Adrenal gland (tissue), 19 donors: ENCODE measurements at places on chromosomes 5 and 9.

DNA sequence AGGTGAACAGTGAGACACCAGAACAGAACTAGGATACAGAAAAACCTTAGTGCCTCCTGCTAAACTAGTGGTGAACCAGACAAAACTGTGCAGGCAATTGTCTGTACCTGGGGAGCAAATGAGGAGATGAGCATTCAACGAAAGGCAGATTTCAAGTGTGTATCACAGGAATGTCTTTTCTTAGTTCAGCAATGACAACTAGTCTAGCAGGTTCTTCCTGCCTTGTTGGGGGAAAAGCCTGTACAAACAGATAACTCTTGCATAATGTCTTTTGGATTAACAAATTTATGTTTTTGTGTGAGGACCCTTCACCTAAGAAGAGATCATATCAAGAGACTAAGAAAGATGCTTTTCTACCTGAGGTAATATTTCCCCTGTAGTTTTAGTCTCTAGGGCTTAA is 21.8 kb upstream of the DENND4C start:
- DNase-seq: no peak

DNA sequence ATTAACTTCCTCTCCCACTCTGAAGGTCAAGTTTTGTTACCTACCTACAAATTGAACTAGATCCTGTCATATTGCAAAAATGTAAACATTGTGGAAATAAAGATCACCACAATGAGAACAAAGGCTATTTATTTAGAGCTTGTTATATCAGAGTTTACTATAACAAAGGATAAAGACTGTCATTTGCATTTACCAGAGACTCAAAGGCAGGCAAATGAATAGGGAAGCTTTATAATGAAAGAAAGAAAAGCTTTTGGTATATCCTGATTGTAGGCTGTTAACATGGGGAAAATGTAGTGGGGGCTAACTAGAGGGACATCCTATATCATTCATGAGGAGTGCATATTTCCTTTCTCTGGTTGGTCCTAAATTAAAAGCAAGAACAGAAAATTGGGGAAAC is 403.5 kb upstream of the TYRP1 start:
- DNase-seq: no peak

DNA sequence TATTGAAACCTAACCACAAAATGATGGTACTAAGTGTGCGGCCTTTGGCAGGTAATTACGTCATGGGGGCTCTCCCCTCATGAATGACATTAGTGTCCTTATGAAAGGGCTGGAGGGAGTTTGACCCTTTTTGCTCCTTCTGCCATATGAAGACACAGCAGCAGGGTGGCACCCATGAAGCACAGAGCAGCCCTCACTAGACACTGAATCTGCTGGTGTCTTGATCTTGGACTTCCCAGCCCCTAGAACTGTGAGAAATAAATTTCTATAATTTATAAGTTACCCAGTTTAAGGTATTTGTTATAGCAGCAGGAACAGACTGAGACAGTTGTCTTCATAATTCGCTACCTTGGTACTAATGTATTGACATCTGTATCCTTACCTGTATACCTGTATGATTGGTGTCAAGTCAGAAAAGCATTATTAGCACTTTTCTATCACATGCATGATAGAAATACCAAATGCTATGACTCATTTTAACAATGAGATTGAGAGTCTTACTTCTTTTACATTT is 80.4 kb downstream of the GCNT4 start:
- no peak for DNase-seq

DNA sequence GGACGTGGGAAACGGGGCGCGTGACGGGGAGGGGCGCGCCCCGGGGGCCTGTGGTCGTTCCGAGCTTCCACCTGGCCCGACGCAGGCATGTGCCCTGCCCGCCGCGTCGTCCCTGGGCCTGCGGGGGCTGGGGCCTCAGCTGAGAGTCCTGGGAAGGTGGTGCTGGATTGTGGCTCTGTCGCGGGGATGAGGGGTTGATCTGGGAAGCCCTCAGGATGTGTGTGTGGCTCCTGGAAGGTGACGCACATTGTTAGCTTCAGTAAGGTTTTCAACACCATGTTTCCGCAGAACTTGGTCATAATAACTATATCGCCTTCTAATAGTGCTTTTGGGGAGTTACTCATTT is 589.1 kb downstream of the MTRR start:
- peak; percentile 17 for DNase-seq

DNA sequence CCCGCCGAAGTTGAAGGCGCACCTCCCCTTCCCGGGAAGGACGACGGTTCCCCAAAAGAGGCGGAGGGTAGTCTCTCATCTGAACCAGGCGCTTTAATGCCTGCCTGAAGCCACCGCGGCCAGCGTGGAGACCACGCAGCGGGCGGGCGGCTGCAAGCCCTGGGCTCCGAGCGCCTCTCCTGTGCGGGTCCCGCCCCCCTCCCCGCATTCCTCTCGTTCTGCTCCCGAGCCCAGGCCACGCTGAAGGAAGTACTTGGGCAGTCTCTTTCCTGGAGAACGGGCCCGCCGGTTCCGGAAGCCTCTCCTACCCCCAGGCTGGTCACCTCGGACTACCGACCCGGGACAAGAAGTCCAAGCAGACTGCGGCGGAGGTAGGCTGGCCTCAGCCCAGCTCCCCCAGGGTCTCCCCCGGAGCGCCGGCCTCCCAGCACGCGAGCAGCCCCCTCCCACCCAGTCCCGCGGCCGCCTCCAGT is 571 bp downstream of the PPIC start:
- DNase-seq: peak; percentile 70

DNA sequence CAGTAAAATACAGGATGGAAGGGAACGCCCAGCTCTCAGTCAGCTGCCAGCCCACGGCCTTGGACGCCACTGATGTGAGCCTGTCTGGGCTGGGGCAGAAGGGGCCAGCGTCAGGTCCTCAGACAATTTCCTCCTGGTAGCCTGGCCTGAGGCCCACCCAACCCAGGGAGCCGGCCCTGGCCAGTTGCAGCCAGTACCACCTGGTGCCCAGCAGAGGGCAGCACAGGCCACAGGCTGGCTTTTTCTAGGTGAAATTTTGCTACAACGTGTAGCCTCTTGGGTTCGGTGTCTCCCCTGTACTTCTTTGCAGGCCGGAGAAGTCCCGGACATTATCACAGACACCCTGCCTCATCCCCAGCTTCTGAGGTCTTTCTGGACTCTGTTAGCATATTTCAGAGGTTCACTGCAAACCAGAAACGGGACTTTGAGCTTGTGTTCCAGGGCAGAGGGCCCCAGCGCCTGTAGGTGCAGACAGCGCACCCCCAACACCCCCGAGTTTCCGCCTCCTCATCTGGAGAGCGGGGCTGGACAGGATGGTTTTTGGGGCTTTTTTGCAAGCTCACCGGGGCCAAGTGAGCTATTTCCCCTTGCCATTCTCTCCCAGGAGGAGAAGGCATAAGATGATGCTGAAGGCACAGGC is 45.9 kb upstream of the KCNMB1 start:
- peak; percentile 71 for DNase-seq

- DNase-seq: no peak
These were observed 89.7 kb upstream of the ADRA1B start for GRCh38 chr5:159826351-159827214.

DNA sequence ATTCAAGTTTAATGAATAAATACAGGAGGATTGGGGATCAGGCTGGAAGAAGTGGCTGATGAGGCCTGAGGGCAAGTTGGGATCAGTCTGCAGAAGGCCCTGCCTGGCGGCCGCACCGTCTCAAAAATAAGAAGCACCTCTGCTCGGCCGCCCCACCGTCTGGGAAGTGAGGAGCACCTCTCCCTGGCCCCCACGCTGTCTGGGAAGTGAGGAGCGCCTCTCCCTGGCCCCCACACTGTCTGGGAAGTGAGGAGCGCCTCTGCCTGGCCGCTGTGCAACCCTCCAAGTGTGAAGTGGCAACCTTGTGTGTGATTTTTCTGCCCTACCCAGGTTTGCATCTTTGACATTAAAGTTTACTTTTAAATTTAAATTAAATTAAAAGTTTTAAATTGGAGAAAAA is 35.4 kb downstream of the POLR1E start:
- DNase-seq: no peak

DNA sequence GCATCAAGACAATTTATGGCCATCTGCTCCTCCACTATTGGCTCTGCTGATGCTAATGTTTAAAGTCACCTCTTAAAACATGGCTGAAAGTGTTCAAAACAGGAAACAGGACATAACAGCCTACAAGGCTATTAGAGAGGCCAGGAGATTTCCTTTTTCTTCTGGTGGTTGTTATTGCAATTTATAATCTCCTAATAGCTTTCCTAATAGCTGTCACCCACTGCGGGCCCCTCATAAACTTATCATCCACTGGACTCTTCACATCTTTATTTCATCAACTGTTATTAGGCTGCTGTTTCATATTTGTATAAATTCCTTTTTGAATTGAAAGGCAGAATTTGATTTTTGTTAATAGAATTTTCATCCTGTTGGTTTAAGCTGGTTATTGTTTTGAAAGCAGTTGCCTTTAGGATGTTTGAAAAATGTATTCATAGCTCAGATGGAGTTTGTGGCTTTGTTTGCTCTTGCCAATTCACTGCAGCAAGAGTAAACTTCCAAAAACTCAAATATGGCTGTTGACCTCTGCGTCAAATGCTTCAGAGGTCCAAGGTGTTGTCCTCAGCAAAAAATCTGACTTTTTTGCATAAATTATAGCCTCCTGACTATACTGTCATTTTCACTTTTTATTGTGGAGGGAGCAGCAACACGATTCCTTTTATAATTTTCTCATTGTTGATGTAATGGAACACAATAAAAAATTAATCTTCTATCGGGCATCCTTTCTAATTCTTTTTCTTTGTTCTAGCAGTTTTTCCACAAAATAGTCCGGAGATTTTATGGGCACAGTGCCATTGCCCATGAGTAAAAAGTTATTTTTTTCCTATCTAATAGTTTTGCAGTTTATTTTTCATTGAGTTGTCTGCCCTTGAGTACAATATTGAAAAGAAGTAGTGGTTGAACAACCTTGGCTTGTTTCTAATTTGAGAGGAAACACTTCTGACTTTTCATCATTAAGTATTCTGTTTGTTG is 69.3 kb downstream of the MAT2B start:
- DNase-seq: no peak

GRCh38 chr9:86548220-86548619 is 194.0 kb upstream of the TUT7 start:
- no peak for DNase-seq

DNA sequence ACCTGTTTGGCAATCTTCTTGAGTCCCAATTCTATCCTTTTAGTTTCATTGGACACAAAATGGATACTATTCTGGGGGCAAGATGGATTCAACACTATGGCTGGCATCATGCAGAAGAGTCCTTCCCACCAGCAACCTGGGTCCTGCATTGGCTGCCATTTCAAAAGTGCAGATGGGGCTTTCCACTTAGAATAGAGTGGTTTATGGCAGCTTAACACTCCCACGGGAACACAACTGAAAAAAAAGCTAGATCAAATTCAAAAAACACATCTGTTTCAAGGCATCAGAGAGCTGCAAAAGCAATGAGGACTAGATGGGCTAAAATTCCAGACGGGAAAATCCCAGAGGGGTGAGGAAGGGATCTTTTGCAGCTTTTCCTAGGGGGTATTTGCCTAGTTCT is 11.2 kb upstream of the HMHB1 start:
- no peak for DNase-seq

DNA sequence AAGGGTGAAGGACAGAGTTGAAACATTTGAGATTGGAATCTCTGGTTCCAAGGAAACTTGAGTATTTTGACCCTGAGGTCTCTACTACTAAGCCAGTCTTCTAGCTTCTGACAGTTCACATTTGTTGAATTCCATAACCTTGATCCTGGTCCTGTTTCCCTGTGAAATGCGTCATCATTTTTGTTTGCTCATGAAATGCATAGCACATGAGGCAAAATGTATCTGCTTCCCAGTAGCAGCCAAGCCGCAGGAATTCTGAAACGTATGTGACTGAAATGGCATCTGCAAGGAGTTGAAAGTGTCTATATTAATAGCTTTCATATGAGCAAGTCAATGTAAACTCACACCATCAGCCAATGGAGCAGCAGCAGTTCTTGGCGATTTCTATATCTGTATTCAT is 307.9 kb downstream of the CSNK1G3 start:
- DNase-seq: no peak

DNA sequence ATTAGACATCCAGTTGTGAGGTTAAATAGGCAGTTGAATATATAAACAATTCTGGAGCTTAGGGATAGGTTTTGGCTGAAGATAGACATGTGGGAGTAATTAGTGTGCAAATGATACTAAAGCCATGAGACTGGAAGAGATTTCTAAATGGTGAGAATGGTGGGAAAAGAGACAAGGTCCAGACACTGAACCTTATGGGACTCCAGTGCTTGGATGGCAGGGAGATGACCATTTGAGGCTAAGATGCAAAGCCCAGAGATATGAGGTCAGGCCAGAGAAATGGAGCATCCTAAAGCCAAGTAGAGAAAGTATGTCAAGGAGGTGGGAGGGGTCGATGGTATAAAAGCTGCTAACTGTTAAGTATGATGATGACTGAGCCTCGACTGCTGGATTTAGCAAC is 115.6 kb downstream of the SEMA5A start:
- no peak for DNase-seq

GRCh38 chr9:125150349-125151245 is 7.3 kb upstream of the SCAI start:
- no peak for DNase-seq
